ENCODE measurements at places on chromosomes 6 and 20.
A peak's percentile ranks its signal among the peaks of the same experiment; 100 is the strongest.

GRCh38 chr20:9417665-9418064 is 96.7 kb upstream of the LAMP5 start:
- DNase-seq = no peak

- DNase-seq = no peak
These were observed 36.8 kb upstream of the PRND start for GRCh38 chr20:4684837-4685413.

DNA sequence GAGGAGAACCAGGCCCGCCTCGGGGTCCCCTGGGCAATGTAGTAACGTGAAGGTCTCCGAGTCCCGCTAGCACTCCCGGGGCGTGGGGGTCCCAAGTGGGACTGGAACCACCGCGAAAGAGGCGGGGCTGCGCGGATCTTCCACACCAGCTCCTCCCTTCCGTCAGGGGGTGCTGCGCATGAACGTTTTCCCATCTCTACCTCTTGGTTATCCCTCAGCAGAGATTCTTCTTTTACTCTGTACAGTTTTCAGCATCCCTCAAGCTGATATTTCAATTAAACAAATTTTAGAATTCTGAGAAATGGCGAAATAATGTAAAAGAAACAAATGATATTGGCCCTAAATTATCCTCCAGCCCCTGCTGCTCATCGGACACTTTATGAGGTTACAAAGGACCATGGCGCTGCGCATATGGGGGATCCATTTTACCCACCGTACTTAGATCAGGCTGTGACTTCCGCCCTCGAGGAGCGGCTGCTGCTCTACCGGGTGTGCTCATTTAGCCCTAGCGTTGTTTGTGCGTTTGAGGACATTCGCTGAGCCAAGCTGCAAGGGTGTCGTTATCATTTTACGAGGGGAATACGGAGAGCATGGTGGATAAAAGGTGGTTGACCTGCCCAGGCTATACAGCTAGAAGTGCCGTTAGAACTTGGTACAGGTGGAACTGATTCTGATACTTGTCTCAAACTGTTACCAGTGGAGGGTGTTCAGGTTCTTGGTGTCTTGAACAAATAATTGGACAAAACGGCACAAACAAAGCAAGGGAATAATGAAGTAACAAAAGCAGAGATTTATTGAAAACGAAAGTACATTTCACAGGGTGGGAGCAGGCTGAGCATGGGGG is 75.2 kb upstream of the CHD6 start:
- peak; percentile 93 for DNase-seq

DNA sequence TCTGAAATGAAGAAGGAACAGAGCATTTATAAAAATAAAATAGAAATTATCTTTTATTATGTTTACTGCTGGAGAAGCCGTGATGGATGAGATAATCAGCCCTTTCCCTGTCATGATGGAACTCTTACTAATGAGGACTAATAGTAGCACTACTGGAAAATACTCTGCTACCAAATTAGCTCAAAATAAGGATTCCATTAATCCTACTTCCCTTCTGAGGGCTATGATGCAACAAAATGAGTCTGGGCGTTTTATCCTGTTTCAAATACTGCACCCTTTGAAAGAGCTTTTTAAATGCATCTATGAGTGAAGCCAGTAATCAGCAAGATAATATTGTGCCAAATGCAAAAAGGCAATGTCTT is 59.3 kb upstream of the CARMIL1 start:
- DNase-seq = no peak

GRCh38 chr6:27679964-27680694 is 207.2 kb upstream of the ZNF184 start:
- no peak for DNase-seq

DNA sequence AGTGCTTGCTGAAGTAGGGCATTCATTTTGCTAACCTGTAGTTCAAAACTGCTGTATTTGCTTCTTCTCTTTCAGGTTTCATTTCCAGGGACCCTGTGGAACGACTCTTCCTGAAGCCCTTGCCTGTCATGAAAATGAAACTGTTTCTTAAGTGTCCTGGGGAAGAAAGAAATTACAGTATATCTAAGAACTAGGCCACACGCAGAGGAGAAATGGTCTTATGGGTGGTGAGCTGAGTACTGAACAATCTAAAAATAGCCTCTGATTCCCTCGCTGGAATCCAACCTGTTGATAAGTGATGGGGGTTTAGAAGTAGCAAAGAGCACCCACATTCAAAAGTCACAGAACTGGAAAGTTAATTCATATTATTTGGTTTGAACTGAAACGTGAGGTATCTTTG is 3.4 kb upstream of the NOL7 start:
- DNase-seq = no peak

DNA sequence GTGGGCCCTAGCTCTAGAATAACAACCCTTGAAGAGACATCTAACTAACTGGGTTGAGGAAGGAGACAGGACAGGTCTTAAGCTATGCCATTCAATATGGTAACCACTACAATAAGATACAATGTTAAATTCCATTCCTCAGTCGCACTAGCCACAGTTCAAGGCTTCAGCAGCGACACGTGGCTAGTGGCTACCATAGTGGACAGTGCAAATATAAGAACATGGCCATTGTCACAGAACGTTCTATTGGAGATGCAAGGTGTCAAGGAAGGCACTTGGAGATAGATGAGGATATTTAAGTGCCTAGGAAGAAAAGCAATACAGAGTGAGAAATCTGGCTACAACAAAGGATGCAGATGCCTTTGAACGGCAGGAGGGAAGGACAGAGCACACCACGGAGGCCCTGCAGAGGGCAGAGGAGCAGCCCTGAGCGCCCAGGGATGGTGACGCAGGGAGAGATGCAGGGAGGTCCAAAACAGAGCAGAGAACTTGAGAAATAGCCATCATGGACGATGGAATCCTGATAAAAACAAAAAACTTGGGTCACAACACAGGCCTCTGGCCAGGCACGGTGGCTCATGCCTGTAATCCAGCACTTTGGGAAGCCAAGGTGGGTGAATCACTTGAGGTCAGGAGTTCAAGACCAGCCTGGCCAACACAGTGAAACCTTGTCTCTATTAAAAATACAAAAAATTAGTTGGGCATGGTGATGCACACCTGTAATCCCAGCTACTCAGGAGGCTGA is 140.7 kb downstream of the ZMYND8 start:
- no peak for DNase-seq

DNA sequence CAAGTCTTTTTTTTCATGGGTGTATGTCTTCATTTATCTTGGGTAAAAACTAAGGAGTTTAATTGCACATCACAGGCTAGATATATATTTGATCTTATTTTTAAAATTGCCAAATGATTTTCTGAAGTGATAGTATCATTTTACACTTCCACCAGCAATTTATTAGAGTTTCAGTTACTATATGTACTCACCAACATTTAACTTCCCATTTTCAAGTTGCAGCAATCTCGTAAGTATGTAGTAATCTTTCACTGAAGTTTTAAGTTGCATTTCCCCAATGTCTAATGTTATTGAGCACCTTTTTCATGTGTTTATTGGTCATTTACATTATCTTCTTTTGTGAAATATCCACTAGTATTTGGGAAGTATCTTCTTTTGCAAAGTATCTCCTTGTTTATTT is 277.4 kb upstream of the CNR1 start:
- DNase-seq = no peak

GRCh38 chr6:14734416-14735340 is 511.2 kb upstream of the JARID2 start:
- DNase-seq = no peak

DNA sequence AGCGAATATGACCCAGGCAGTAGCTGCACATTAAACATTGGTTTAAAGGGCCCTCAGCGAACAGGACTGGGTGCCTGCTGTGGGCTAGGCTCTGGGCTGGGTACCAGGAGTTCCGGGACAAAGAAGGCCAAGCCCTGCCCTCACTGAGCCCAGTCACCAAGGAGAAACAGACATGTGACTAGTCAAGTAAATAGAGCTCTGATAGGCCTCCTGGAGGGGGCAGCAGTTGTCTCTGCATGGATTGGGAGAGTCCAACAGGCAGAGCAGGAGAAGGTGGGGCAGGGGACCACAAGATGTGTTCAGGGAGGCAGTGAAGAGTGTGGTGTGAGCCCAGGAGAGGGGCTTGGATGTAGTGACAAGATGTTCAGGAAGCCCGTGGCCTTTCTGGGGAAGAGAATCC is 3.1 kb downstream of the HM13 start:
- DNase-seq = peak; percentile 8

- peak; percentile 44 for DNase-seq
These were observed 20.7 kb downstream of the SYNJ2 start for GRCh38 chr6:158002249-158002950.

GRCh38 chr20:16530201-16530681 is 43.0 kb downstream of the KIF16B start:
- DNase-seq = no peak

- no peak for DNase-seq
These were observed 46.1 kb downstream of the PHACTR3 start for GRCh38 chr20:59650418-59650817.

- DNase-seq = no peak
These were observed 5.5 kb downstream of the OGFRL1 start for GRCh38 chr6:71294121-71294523.

DNA sequence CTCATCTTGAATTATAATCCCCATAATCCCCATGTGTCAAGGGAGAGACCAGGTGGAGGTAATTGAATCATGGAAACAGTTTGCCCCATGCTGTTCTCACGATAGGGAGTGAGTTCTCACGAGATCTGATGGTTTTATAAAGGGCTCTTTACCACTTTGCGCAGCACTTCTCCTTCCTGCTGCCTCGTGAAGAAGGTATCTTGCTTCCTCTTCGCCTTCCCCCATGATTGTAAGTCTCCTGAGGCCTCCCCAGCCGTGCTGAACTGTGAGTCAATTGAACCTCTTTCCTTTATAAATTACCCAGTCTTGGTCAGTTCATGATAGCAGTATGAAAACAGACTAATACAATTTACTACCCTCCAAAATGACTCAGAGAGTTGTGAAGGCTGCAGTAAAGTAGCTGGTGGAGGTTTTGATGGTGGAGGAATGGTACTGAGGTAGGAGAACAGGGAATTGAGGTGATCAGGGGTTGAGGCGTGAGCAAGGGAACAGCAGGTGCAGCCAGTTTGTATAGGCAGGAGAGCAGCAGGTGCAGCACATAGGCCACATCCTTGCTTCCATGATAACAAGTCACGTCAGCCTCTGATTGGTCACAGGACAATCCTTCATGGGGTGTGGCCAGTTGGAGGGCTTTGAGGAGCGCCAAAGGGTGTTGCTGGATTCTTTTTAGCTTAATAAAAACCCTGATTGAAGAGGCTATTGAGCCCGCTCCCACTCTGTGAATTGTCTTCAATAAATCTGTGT is 150.0 kb downstream of the CDC5L start:
- peak; percentile 68 for DNase-seq

DNA sequence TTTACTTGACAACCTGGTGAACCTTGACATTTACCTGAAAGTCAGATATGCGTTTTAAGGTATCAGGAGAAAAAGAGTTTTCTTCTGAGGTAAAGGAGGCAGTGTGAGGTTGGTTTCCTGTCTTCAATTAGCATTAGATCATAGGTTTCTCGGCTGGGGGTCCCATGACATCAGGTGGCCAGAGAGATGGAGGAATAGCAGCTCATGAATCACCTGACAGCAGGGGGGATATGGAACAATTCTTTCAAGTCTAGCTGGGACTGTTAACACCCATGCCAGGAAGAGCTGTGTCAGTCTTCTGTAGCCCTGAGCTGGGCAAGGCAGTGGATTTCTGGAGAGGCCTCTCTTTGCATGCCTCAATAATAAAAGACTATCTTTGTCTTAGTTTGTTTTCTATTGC is 108.0 kb upstream of the TMEM170B start:
- DNase-seq = no peak

GRCh38 chr20:35598899-35599775 is 16.5 kb upstream of the SPAG4 start:
- DNase-seq = peak; percentile 19

DNA sequence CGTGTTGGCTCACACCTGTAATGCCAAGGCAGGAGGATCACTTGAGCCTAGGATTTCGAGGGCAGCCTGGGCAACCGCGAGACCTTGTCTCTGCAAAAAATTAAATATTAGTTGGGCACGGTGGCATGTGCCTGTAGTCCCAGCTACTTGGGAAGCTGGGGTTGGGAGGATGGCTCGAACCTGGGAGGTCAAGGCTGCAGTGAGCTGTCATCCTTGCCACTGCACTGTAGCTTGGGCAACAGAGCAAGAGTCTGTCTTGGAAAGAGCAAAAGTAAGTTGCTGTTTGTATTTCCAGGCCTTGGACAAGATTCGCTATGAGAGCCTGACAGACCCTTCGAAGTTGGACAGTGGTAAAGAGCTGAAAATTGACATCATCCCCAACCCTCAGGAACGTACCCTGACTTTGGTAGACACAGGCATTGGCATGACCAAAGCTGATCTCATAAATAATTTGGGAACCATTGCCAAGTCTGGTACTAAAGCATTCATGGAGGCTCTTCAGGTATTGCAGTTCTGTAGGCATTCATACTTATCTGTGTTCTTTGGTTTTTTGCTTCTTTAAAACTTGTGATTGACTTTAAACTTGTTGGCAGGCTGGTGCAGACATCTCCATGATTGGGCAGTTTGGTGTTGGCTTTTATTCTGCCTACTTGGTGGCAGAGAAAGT is 2.3 kb downstream of the HSP90AB1 start:
- no peak for DNase-seq

- no peak for DNase-seq
These were observed 18.8 kb upstream of the FRMD1 start for GRCh38 chr6:168097621-168098430.

DNA sequence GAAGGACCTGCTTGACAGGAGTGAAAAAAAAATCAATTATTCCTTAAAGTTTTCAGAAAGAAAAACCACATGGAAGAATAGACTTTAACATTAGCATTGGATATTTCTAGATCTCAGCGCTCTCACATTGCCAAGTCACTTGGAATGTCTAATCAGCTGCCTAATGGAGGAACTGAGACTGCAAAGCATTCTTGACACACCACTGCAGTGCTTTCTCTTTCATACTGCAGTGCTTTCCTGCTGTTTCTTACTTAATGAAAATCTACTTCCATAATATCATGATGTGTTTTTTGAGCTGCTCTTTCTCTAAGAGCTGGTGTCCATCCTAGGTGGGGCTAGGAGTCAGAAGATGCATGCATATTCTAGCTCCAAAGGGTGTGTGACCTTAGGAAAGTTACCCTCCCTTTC is 20.4 kb upstream of the MCM3 start:
- DNase-seq = no peak

GRCh38 chr6:41699063-41699462 is 36.3 kb downstream of the TFEB start:
- DNase-seq = no peak

DNA sequence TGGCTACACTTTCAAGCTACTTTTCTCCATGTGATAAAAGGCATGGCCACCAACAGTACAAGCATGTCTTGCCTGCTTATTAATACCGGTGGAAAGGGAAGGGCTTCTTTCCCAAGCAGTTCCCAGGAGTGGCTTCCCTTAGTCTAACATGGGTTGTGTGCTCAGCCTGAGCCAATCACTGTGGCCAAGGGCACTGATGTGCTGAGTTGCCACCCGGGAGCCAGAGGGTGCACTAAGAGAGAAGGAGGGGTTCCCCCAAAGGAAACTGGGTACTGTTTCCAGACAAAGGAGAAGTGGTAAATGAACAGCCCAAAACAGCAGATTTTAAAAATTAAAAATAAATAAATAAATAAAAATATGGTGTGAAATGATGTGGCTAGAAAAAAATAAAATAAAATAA is 68.5 kb downstream of the BANF2 start:
- no peak for DNase-seq

All from NCI-H510A (cell line).